Ovary (tissue), 10 donors: ENCODE measurements at places on chromosomes 2 and 18. TPM values are rescaled to one million over a fixed set of nuclear protein-coding genes. Genes with fewer than 3 reads are reported as not detected.

DNA sequence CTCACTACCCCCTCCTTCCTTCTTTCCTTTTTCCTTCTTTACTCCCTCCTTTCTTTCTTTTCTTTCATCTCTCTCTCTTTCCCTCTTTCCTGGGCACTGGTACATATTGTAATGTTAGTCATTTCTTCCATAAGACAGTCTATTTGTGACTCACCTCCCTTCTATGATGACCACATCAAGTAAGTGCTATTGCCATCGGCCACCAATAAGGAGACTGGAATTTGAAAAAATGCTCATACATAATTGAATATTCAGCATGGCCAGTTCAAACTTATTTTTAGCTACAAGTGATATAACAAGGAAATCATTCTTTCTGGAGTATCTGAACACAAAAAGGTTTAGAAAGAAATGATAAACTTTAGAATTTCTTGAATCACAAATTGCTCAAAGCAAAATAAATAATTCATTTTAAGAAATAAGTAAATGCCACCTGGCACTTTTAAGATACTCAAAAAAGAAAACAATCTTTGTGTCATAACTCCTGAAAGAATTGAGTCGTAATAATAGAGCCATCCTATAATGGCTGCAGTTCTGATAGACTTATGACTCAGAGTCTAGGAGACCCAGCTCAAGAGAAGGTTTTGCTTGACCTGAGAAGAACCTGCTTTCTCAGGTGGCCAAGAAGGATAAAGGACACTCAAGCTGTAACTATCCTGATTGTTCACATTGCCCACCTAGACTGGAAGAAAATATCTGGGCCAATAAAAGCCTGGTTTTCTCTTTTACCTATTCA is 51.6 kb upstream of the CCBE1 start:
- no peaks in the 10 kb centered on the region for H3K27me3 ChIP-seq
- no peaks in the 10 kb centered on the region for H3K36me3 ChIP-seq
- no peaks in the 10 kb centered on the region for H3K4me1 ChIP-seq
- no peak overlapping the region for H3K27ac ChIP-seq
- DNase-seq, result no peak

DNA sequence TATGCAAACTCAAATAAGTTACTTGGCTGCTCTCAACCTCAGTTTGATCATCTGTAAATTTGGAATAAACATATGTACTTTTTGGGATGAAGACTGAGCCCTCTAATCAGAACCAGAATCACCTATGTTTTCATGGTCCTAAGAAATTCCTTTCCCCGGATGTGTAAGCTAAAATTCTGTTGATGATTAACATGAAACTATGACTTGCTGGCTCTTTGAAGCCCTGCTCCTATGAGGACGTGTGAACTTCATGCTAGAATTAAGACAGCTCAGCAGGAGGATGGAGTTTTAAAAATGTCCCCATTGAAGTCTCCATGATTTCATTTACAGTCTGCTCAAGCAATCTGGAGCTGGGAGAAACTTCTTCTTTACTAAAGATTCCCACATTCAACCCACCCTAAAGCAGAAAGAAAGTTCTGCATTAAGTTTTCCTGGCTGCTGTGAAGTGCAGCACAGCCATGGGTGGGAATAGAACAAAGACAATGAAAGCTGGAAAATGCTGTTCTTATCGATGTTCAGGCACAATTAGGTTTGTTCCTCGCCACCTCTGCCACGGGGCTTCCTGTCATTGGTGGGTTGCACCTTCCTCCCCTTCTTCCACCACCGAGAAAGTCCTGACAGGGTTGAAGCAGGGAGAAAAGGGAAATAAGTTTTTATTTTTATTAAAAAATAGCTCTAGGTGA is 50.9 kb downstream of the ADCYAP1 start:
- no peaks in the 10 kb centered on the region for H3K36me3 ChIP-seq
- no peaks in the 10 kb centered on the region for H3K4me1 ChIP-seq
- DNase-seq, result no peak
- H3K4me3 ChIP-seq, result no peak overlapping the region
- no peak overlapping the region for H3K27ac ChIP-seq

DNA sequence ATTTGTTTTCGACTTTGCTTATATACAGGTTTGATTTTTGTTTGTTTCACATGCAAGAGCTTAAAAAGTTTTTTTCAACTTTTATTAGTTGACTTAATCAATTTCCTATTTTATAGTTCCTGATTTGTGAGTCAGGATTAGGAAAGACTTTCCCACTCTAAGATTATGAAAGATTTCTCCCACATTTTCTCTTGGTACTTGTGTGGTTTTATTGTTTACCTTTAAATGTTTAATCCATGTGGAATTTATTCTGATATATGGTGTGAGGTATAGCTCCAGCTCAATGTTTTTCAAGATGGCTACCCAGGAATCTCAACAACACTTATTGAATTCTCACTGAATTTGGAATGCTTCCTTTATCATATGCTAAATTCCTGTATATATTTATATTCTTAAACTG is 117.8 kb upstream of the LGALSL start:
- DNase-seq, result no peak
- H3K27ac ChIP-seq, result no peak overlapping the region
- no peak overlapping the region for H3K4me3 ChIP-seq
- H3K27me3 ChIP-seq, result no peaks in the 10 kb centered on the region
- no peaks in the 10 kb centered on the region for H3K36me3 ChIP-seq

DNA sequence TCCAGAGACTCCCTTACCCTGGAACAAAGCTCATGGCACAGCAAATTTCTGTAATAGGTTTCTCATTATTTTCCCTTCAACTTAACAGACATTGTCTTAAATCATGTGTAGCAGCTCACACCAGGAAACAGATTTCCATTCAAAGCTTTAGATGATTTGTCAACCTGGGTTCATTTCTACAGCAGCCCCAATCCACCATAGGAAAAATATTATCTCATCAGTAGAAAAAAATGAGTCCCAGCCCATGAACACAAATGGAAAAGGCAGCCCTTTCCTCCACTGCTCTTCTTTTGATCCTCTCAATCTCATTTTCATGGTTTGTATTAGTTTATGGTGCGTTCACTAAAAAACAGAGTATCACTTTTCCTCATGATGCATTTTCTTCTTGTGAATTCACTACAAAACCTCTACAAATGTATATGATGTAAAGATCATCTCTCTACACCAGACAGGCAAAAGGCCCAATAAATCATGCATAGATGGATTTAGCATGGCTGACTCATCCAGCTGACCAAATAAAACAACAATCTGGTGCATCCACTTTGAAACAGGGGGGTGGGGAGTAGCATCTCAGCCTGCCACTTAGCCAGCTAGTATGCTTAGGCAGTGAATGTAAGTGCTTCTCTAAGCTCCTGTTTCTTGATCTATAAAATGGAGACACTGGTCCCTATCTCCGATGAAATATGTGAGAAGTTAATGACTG is 78.6 kb downstream of the SATB2 start:
- H3K4me1 ChIP-seq, result no peaks in the 10 kb centered on the region
- no peak overlapping the region for H3K4me3 ChIP-seq
- no peak for DNase-seq
- H3K27ac ChIP-seq, result no peak overlapping the region
- no peaks in the 10 kb centered on the region for H3K27me3 ChIP-seq

Gene SCN7A
- 117 TPM for total RNA-seq

DNA sequence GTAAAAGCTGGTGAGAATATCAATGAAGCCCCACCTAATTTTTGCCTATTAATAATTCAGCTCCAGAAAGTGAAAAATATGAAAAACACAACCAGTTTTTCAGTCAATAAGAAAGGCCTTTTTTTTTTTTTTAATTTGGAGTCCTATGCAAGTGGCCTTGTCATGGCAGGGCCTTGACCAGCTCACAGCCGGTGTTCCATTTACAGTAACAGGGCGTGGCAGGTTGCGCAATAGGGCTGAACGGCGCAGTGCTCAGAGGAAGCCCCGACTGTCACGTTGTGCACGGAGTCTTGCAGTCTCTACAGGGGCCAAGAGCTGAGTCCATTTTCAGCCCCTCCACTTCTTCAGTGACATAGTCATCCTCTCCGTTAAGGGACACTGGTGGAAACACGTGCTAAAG is 184.1 kb upstream of the FN1 start:
- H3K27me3 ChIP-seq, result no peaks in the 10 kb centered on the region
- H3K4me1 ChIP-seq, result peaks cover 7% of the 10 kb centered on the region
- H3K27ac ChIP-seq, result no peak overlapping the region
- H3K4me3 ChIP-seq, result no peak overlapping the region
- H3K36me3 ChIP-seq, result no peaks in the 10 kb centered on the region
- DNase-seq, result no peak

DNA sequence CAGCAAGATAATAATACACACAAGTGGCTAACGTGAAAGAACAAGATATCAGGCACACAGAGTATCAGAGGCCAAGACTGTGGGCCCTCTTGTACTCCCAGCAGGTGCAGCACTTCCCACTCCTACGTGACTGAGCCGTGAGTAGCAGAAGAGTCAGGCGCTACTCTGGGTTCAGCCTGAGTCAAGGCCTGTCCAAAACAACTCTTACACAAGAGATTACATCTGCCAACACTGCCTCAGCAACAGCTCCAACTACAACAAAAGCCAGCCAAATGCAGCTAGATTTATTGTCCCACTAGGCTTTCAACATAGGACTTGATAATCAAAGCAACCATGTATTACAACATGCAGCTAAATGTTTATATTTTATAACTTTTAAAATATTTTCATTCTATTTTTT is 56.2 kb downstream of the ITSN2 start:
- H3K4me3 ChIP-seq, result no peak overlapping the region
- H3K36me3 ChIP-seq, result no peaks in the 10 kb centered on the region
- H3K4me1 ChIP-seq, result peaks cover 4% of the 10 kb centered on the region
- peak; percentile 82 for DNase-seq
